ENCODE measurements at places on chromosomes 11 and 22.

DNA sequence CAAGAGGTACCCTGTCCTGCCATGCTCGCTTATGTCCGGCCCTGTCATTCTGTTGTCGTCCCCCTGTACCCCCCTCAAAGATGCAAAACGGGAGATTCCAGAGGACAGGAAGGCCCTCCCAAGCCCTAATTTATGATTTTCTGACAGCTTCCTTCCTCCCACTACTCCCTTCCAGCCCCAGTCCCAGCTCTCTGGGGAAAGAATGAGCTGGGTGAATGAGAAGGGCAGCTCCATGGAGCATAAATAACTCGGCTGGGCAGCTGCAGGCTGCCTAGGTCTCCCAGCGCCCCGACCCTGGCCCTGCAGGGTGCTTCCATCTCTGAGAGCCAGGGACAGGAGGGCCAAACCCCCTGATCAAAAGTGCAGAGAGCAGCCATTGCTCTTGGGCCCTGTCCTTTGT lies 3.9 kb upstream of the EMID1 start:
- no peak for DNase-seq

DNA sequence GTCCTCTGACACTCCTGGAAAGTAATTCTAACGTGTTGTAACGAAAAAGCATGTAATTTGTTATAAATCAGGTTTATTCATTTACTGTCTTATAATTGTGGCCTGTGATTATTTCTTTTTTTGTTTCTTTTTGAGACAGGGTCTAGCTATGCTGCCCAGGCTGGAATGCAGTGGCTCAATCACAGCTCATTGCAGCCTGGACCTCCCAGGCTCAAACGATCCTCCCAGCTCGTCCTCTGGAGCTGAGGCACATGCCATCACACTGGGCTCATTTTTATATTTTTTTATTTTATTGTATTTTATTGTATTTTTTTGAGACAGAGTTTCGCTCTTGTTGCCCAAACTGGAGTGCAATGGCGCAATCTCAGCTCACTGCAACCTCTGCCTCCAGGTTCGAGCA lies 15.9 kb downstream of the DENND5A start:
- no peak for DNase-seq

DNA sequence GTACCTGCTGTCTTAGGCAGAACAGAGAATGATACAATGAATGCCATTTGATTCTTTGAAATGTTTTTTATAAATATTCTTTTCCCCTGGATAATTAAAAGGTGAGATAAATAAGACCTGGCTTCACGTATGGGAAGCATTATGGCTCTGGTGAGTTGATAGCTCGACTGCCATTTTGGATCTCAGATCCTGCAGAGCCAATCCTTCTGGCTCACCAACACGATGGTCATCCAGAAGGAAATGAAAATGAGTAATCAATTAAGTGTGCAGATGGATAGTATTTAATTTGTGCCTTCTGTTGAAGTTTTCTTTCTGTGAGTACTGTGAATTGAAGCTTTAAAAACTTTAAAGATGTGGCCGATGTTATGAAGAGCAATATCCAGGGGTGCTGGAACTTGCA lies 2.7 kb downstream of the TNRC6B start:
- DNase-seq, result no peak

DNA sequence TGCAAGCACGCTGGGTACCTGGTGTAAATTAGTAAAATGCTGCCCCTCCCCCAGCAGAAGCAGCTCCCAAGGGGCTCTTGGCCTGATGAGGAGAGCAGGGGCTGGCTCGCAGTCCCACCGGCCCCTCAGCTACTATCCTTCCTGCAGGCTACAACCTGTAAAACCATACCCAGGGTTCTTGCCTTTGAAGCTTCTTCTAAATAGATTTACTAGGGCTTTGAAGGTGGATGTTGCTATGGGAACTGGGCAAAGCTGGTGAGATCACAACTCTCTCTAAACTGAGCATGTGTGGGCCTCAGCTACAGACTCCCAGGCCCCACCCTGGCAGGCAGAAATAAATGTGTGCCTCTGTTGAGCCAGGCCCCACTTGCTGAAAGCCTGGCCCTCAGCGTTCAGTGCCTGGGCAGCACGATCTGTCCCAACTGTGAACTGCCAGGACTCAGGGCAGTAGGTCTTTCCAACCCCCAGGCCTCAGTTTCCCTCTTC lies 18.5 kb downstream of the CD5 start:
- DNase-seq, result no peak

DNA sequence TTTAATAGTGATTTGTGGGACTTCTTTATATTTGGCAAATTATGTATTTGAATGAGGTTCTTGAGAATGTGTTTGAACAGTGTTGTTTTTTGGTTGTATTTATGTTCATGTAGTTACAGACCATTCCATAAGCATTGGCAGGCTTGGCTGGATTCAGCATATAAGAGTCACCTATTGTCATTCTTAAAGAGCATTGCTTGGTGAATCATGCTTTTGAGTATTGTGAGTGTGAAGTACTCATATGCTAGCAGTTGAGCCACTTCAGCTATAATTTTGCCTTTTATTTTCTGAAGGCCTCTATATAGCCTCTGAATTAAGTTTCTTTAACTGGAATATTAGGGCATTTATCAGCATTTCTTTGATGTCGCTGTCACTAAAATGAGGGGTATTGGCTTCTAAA lies 110.0 kb upstream of the GAL start:
- no peak for DNase-seq

DNA sequence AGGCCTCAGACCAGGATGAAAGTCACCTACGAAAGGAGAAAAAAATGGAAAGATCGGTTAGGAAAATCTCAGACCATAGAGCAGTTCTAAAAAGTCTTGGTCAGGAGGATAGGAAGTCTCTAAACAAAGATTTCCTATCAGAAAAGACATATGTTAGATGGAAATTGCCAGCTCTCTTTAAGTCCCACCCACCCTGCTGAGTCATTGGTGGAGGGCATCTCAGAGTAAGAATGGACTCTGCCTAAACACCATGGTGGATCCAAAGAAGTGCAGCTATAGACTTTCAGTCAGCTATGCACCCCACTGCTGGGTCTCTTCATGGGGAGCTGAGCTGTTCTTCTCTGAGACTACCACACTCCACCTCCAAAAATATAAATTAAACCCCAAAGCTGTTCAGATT lies 3.7 kb downstream of the OR8B2 start:
- DNase-seq, result peak; percentile 63

DNA sequence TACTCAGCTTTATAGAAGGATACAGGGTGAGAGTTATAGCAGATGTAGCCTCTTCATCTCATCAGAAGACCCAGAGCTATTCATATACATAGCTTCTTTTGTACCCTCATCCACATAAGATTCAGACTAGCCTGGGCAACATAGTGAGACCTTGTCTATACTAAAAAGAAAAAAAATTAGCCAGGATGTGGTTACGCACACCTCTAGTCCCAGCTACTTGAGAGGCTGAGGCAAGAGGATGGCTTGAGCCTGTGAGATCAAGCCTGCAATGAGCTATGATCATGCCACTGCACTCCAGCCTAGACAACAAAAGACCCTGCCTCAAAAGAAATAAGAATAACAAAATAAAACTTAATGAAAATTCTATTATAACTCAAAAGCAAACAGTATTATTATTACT lies 36.7 kb upstream of the B3GNT6 start:
- DNase-seq, result no peak

DNA sequence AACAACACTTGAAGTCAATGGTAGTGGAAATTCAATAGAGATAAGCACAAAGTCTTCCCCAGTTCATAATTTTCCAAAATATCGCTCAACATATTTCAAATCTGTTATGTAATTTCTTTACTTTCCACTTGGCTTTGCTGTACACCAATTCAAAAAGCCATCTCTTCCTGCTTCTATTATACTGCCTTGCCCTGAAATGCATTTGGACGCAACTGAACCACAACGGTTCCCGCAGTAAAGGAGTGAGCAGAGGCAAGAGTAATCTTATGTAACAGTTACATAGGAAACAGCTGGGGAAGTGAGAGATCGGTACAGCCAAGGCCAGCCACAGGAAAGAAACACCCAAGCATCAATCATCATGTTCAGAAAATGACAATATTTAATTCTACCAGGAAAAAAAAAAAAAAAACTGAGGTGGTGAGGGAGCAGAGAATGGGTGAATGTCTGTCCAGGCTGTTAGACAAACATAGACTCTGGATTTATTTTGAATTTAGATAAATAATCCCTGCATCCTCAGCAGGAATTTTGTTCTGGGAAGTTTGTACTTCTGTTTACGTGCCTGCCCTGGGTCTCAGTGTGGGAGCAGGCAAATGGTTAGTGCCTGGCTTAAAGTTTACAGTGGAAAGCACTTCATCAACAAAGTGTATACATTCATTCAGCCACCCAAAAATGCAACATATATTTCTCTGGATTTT lies 392.2 kb downstream of the ETS1 start:
- no peak for DNase-seq

- no peak for DNase-seq
These were observed 12.8 kb downstream of the CXCR5 start for GRCh38 chr11:118896472-118896913.

DNA sequence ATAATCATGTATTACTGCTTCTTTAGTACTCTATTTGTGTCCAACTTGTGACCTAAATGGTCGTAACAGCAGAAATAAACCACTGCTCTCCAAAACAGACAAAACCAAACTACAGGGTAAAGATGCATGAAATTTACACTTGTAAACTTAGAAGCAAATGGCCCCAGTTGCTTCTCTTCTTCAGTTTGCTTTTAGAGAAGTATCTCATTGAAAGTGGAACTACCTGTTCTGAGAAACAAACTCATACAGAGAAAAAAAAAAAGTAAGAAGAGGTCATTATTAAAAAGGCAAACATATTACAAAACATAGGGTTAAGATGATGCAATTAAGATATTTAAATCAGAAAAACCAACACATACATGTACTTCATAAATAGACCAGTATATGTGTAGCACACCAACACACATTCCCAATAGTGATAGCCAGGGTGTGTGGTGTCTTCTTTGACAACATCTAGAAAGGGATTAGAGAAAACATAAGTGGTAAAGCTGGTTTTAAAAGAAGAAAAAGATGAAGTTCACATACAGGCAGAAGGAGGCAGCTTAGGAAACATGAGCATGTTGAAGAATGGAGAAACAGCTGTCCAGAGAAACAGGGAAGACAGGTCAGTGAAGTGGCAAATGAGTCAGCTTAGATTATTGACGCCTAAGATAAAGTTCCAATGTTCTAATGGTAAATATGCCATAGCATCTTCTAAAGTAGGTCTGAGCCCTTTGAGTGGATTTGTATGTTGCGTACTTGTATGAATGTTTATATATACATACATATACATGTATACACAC lies 844.7 kb upstream of the CCDC90B start:
- no peak for DNase-seq

DNA sequence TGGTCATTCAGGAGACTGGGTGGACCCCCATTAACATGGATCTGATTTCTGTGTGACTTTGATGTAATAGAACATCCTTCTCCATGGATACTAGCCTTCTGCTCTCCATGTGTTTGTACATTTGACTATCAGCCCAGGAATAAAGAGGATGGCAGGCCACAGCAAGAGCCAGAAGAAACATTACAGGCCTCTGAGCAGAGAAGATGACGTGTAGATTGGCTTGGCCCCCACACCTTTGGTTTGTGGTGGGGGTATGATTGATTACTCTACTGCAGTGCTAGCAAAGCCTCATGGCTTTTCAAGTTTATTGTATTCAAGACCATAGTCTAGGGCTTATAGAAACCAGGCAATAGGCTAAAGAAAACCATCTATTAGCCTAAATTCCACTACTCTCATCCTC lies 77.0 kb downstream of the GRAMD1B start:
- no peak for DNase-seq

GRCh38 chr11:112485280-112485679 lies 224.6 kb upstream of the PLET1 start:
- no peak for DNase-seq
